ENCODE measurements at places on chromosomes 5 and 9.

DNA sequence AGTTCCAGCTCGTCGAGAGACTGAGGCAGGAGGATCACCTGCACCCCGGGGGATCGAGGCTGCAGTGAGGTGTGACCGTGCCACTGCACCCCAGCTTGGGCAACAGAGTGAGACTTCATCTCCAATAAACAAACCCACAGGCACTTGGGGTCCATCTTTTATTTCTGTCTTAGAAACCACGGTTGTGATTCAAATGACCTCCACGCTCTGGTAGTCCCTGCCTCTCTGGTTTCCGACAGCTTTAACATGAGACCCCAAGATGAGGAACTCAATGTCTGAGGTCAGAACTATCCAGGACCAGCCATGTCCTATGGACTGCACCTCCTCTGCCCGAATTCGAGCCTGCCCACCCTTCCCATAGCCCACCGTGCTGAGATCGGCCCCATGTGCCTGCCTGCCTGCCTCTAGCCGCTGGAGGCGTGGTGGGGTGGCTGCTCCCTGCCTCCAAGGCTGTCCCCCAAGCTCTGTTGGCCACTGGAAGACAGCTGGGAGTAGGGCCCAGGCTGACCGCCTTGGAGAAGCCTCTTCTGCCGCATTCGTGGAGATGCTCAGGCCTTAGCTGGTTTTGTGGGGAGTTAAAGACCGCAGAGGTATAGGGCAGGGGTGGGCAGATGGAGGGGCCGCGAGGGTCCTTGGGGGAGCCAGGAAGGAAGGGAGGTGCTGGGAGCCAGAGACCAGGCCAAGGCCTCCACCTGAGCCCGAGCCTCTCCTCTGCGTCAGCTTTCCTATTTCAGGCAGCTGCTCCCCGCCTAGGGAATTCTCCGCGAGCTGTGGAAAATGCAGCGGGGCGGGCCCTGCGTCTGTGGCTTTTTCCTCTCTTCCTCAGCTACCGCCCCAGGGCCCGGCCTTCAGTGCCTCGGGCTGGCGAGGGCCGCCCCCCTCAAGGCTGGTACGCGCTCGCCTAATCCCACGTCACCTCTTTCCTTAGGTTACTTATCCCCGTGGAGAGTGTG is 6.9 kb upstream of the WDR5 start:
- no peak for DNase-seq

DNA sequence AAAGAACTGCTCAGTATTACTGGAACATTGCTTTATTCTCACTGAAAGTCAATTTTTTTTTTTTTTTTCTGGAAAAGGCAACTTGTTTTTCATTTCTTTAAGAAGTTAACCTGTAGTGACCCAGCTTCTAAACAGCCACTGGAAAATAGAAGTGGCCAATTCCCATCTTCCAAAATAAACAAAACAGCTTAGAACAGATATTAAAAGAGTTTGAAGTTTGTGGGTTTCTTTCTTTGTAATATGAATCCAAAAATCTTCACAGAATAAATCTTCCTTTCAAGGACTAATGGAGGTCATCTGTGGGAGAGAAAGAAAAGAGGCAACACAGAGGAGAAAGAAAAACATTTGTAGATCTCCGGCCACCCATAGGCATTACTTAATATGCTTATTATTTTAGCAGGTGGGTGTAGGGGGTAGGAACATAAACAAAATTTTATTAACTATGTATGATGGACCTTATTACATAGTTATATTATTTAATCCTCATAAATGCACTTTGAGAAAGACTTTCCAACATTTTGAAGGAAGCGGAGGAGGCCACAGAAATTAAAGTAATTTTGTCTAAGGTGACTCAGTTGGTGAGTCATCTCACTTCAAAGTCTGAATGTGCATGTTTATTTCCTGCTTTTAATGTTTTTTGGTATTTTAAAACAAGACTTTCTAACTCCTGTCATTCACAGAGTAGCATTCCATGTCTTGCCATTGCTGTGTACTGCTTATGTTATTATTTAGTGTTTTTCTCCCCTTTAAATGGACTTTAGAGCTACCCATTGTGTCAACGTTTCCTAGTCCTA is 1791.8 kb upstream of the WWC1 start:
- no peak for DNase-seq

DNA sequence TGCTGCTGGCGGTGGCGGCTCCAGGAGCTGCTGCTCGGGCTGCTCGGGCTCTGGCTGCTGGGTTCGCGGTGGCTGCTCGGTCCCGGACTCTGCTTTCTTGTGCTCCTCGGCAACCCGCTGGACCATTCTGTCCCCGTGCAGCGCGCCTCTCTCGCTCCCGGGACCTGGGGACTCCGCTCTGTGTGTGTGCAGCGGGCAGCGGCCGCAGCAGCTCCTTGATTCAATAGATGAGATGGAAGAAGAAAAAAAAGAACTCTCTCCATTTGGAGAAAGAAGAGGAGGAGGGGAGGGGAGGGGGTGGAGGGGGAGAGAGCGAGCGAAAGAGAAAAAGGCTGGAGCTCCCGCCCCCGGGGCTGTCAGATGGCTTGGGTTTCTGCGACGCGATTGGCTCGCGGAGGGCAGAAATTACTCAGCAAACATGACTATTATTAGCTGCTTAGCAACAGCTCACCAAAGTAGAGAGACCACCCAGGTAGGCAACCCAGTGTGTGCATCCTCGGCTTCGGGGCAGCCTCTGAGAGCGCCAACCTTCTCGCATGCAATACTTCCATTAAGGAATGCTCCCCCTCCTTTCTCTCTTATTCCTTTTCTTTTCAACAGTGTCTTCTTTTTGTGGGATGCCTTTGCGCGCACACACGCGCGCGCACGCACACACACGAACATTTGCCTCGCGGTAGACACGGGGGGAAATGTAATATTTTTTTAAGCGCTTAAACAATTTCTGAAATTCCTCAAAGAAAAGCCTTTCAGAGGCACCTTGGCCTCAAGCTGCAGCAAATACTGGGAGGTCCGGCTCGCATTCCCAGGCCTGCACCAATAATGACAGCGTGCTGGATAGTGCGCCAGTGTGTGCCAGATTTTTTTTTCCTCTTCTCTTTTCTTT is 7.6 kb downstream of the PTCH1 start:
- DNase-seq, result no peak

- DNase-seq, result no peak
These were observed 25.7 kb downstream of the FAM170A start for GRCh38 chr5:119655061-119655460.

DNA sequence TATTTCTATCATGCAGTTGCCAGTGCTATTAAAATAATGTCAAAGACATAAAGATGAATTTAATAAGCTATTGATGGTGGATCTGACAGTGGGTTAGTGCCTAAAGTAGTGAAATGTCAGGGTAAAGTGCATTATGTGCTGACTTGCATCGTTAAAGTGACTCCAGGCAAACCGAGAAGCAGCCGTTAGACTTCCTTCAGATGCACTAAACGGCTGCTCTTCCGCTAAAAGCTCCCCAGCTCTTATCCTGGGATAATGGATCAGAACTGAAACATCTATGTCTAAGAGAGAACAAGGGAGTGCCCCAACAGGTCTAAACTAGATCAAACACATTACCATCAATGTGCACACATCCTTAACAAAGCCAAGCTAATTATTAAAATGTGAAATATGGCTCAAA is 468.2 kb downstream of the NTRK2 start:
- DNase-seq, result no peak

DNA sequence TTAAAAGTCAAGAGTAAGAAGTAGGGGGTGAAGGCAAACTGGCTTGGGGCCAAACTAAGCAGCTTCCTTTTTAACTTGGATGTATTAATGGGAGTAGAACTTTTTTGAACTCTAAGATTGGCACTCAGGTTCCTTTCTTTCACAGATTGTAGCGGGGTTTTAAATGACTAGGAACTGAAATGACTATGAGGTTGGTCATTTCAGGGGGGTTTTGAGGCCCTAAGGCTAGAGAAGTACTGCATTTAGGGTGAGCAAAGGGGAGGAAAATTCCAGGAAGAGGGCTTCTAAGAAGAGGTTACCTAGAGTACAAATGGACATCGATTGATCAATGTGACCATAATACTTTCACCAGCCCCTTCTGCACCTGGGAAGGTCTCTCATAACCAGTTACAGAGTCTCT is 381.8 kb downstream of the MLLT3 start:
- no peak for DNase-seq

DNA sequence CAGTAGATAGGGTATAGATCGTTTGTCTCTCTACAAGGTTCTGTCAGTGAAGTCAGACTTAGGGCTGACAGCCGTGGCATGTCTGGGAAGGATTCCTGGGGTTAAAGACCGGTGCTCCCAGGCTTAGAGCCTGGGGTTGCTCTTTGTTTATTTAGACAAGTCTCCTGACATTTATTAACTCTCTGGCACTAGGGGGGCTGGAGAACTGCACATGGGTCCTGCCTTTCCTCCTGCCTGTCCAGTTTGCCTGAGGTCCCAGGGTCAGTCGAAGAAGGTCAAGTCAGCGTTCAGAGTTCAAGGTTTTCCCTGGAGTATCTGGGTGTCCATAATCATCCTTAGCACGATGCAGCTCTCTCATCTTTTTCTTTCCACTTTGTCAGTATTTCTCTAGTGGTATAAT is 5.6 kb downstream of the EGFLAM start:
- DNase-seq, result no peak

DNA sequence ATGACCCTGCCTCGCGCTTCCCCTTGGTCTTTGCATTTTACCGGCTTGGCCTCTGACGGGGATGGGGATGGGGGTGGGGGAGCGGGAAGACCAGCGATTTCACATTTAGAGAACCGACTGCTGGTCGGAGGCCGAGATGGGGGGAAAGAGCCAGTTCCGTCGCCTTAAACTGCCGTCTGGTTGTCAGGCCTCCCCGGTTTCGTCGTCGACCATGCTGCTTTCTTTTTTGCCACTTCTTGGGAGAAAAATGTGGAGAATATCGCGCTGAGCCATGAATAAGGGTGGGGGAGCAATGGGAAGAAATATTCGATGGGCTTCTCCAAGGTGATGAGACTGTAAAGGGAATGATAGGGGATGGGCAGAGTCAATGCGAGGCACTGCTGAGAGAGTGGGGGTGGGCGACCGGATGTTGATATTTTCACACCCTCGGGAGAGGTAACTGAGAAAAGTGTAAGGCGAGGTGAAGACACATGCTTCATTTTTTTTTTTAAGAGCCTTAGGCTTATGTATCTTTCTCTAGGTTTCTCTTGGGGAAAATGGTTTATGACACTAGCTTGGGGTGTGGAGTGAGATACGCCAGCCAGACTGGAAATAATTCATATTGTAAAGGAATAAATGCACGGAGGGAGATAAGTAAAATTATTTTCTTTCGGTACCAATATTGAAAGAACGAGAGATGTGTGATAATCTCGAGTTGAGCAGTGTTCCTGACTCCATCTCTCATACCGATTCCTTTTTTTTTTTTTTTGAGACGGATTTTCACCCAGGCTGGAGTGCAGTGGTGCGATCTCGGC is 1.1 kb downstream of the KIF2A start:
- DNase-seq, result no peak

- DNase-seq, result no peak
These were observed 17.1 kb downstream of the ENG start for GRCh38 chr9:127837346-127837745.

DNA sequence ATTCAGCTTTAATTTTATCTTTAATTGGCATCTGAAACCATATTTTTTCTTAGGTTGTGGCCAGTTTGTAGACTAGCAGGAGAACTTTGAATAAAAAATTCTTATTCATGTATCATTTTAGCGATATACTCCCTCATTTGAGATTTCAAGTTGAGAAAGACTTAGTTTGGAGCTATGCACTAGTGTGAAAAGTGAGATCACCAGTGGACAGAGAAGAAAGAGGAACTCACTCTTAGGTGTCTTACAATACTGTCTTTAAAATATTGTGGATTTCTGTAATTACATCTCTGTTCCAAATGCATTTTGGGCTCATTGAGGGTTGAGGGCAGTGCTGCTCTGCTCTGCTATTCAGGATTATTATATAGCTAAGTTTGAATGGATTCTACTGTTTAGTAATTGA is 54.7 kb downstream of the NAA35 start:
- DNase-seq, result no peak

DNA sequence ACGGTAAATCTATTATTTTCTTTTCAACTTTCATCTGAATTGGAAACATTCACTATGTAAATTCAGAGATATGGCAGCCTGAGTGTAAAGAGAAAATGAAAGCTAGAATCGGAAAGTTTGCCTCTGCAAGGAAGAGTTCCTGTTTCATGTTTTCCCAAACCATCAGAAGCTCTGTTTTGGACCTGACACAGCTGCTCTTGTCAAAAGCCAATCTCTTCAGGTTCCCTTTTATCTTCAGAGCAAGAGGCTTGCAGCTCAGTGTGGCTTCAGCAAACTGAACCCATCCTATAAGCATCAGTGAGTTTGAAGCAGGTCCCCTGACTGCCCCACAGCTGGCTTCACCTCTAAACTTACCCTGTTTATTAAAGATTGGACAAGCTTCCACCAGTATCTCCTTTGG is 1099.7 kb downstream of the DTWD2 start:
- no peak for DNase-seq

GRCh38 chr5:10695055-10695649 is 65.9 kb downstream of the DAP start:
- no peak for DNase-seq

DNA sequence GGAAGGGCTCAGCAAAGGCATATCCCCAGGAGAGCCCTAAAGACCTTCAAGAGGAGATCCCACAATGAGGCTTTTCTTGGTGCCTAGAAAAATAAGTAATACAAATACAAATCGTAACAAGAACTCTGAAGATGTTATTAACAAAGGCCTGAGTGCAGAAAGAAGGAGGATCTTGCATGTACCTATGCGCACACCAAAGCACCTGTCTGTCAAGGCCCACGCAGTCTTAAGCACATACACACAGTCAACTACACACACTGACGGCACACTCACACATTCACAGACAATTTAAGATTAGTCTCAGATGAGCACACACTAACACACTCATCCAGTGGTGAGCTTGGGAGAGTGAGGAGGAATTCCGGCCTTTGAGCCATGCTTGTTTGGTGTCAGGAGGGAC is 38.5 kb downstream of the JADE2 start:
- DNase-seq, result no peak
